Progenitor cell of endocrine pancreas (in vitro differentiated cells): ENCODE measurements at places on chromosomes 6 and 20. TPM values are rescaled to one million over a fixed set of nuclear protein-coding genes. Genes with fewer than 3 reads are reported as not detected.
A peak's percentile ranks its signal among the peaks of the same experiment; 100 is the strongest.

The HEY2 gene
- total RNA-seq = 1.4 and 2.3 TPM in 2 replicates

GRCh38 chr6:98821756-98822405, 12.5 kb upstream of the POU3F2 start:
- H3K4me3 ChIP-seq = no peak overlapping the region
- peaks cover 79% of the 10 kb centered on the region for H3K27me3 ChIP-seq
- no peaks in the 10 kb centered on the region for H3K36me3 ChIP-seq
- H3K4me1 ChIP-seq = peaks cover 13% of the 10 kb centered on the region

- H3K36me3 ChIP-seq = no peaks in the 10 kb centered on the region
- no peak overlapping the region for H3K27ac ChIP-seq
- peaks cover 3% of the 10 kb centered on the region for H3K4me1 ChIP-seq
- no peak for DNase-seq
These were observed 96.7 kb downstream of the TOX2 start for GRCh38 chr20:44011251-44011940.

- H3K27me3 ChIP-seq = no peaks in the 10 kb centered on the region
- H3K4me3 ChIP-seq = no peak overlapping the region
- H3K36me3 ChIP-seq = no peaks in the 10 kb centered on the region
- DNase-seq = no peak
These were observed 127.9 kb downstream of the FARS2 start for GRCh38 chr6:5389086-5389745.

The RBCK1 gene
- total RNA-seq = 92.7 and 108 TPM in 2 replicates

DNA sequence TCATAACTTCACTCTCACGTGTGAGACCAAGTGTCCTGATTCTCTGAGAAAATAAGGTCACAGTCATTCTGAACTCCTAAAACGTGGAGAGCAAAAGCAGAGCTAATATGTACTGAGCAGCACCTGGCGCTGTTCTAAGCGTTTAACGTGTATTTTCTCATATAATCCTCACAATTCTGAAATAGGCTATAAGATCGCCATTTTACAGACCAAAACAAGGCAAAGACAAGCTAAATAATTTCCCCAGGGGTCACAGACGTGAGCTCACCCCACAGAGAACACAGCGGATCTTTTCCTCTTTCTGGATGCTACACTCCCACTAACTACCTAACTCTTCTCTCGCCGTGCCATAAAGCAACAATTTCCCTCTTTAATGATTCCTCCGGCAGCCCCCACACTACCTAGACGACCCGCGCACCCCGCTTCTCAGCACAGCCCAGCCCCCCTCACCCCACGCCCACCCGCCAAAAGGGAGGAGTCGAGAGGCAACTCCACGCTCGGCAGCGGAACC, 636 bp downstream of the SUPT3H start:
- no peak for DNase-seq
- H3K4me1 ChIP-seq = peaks cover 13% of the 10 kb centered on the region
- no peaks in the 10 kb centered on the region for H3K36me3 ChIP-seq

GRCh38 chr6:148967011-148967520, 220.2 kb downstream of the UST start:
- H3K27ac ChIP-seq = no peak overlapping the region
- no peak for DNase-seq
- H3K4me3 ChIP-seq = no peak overlapping the region

DNA sequence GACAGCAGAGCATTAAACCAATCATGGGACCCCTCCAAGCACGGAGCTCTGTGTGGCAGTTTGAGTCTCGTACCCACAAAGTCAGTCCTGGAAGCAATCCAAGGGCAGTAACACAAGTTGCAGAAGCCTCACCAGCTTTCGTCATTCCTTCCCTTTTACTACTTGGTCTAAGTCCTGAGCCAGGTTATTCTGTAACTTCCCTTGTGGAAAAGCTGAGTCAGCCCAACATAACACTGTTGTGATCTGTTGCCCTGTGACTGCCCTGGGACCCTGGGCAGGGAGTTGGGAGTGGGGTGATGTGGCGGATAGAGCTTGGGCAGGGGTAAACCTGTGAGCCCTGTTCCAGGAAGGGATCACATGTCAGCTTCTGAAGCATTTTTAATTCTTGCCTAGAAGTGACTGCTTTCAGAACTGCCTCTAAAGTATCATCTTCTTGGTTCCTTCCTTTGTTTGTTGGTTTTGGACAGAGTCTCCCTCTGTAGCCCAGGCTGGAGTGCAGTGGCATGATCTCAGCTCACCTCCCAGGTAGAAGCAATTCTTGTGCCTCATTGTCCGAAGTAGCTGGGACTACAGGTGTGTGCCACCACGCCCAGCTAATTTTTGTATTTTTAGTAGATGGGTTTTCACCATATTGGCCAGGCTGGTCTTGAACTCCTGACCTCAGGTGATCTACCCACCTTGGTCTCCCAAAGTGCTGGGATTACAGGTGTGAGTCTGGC, 183.7 kb upstream of the JAG1 start:
- peaks cover 2% of the 10 kb centered on the region for H3K36me3 ChIP-seq
- DNase-seq = no peak
- peaks cover 3% of the 10 kb centered on the region for H3K27me3 ChIP-seq
- peaks cover 22% of the 10 kb centered on the region for H3K4me1 ChIP-seq
- H3K27ac ChIP-seq = no peak overlapping the region
- no peak overlapping the region for H3K4me3 ChIP-seq

The RFX6 gene
- 28.7 and 34.2 TPM in 2 replicates for total RNA-seq

The KAT14 gene
- total RNA-seq = 26.1 and 26.7 TPM in 2 replicates

The PDE10A gene
- total RNA-seq = 14.4 and 17.8 TPM in 2 replicates

The OPRM1 gene
- total RNA-seq = not detected in 2 replicates

- no peaks in the 10 kb centered on the region for H3K4me1 ChIP-seq
- DNase-seq = peak; percentile 93
- no peak overlapping the region for H3K4me3 ChIP-seq
- no peaks in the 10 kb centered on the region for H3K36me3 ChIP-seq
These were observed 32.1 kb downstream of the SUMO4 start for GRCh38 chr6:149431905-149432775.

DNA sequence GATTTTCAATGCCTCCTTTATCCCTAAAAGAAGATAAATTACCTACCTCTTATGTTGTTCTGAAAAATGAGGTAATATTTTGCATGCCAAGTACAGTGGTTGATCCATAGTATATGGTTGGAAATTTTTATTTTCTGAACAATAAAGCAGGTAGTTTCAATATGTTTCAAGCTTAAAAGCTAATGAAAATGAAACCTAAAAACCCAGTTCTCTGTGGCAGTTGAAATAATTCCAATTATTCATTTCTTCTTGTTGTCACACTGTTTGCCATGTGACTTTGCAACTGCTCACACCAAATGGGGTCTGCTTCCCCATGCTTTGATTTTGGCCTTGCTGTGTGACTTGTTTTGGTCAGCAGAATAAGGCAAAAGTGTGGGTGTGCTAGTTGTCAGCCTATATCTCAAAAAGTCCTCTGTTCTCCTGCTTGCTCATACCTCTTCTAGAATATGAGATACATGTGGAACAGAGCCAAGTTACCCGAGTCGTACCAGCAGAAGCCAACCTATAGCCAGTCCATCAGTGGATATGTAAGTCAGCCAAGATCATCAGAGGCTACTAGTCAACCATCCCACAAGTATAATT, 197.2 kb upstream of the THEMIS start:
- DNase-seq = no peak
- no peaks in the 10 kb centered on the region for H3K36me3 ChIP-seq
- no peaks in the 10 kb centered on the region for H3K27me3 ChIP-seq
- H3K4me3 ChIP-seq = no peak overlapping the region
- H3K27ac ChIP-seq = no peak overlapping the region

- H3K27me3 ChIP-seq = peaks cover 5% of the 10 kb centered on the region
- H3K36me3 ChIP-seq = no peaks in the 10 kb centered on the region
- H3K4me1 ChIP-seq = peaks cover 9% of the 10 kb centered on the region
- no peak overlapping the region for H3K27ac ChIP-seq
These were observed 114.1 kb downstream of the SMOC2 start for GRCh38 chr6:168554898-168555617.

GRCh38 chr20:61683721-61684120, 382.0 kb downstream of the TAF4 start:
- peak overlapping the region; percentile 24 for H3K27ac ChIP-seq
- H3K4me1 ChIP-seq = no peaks in the 10 kb centered on the region
- no peak for DNase-seq

GRCh38 chr6:83633149-83633548, 75.8 kb downstream of the SNAP91 start:
- H3K27me3 ChIP-seq = no peaks in the 10 kb centered on the region
- no peak overlapping the region for H3K4me3 ChIP-seq
- H3K27ac ChIP-seq = no peak overlapping the region
- no peaks in the 10 kb centered on the region for H3K4me1 ChIP-seq

The RAET1L gene
- not detected in 2 replicates for total RNA-seq

The LAMA5 gene
- 248 and 252 TPM in 2 replicates for total RNA-seq

GRCh38 chr6:52634211-52634610, 36.7 kb upstream of the TMEM14A start:
- no peak for DNase-seq
- no peak overlapping the region for H3K4me3 ChIP-seq
- no peaks in the 10 kb centered on the region for H3K36me3 ChIP-seq
- H3K27ac ChIP-seq = no peak overlapping the region

The SLPI gene
- total RNA-seq = not detected in 2 replicates

- H3K27me3 ChIP-seq = peaks cover 10% of the 10 kb centered on the region
- no peak for DNase-seq
- H3K36me3 ChIP-seq = no peaks in the 10 kb centered on the region
- no peak overlapping the region for H3K4me3 ChIP-seq
- no peaks in the 10 kb centered on the region for H3K4me1 ChIP-seq
These were observed 178.3 kb upstream of the FOXA2 start for GRCh38 chr20:22762576-22763256.

The BPIFB1 gene
- not detected in 2 replicates for total RNA-seq

DNA sequence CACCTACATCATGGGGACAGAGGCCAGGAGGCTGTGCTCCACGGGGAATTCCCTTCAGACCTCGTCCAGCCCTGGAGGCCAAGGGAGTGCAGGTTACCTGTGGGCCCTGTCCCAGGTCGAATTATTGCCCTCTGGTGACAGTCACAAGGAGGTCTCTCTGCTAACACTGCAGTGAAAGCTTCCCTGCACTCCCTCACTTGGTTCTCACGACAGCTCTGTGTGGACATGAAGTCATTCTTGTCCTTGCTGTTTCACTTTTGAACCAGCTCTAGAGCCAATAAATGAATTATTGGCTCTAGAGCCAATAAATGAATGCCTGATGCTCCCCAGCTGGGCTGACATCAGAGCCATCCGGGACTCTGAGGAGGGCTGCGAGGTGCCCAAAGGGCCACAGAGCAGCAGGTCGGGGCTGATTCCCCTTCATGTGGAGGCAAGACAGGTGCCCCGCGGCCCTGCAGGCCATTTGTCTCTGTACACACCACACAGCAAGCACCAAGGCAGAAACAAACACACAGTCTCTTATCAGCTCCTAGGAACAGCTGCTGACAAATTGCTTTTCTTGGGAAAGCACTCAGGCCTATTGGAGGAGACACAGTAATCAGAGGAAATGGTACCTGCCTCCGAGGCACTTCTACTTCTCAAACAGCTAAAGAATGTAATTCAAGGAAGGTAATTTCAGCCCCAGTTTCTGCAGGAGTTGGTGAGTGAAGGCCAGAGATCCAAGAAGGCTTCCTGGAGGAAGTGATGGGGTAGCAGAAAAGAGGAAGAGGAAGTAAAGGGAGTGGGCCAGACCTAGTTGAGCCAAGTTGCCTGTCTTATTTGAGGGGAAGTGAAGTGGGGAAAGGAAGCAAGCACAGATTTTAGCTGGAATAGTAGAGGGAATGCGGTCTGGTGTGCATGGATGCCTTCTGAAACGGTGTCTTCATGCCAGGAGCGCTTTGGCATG, 27.5 kb upstream of the TBXT start:
- H3K4me3 ChIP-seq = peak overlapping the region; percentile 1
- peaks cover 19% of the 10 kb centered on the region for H3K4me1 ChIP-seq
- peaks cover 13% of the 10 kb centered on the region for H3K27me3 ChIP-seq
- peak overlapping the region; percentile 25 for H3K27ac ChIP-seq

- H3K27ac ChIP-seq = no peak overlapping the region
- DNase-seq = no peak
- no peaks in the 10 kb centered on the region for H3K27me3 ChIP-seq
- no peaks in the 10 kb centered on the region for H3K36me3 ChIP-seq
These were observed 91.6 kb upstream of the RIPOR2 start for GRCh38 chr6:25027221-25027916.

DNA sequence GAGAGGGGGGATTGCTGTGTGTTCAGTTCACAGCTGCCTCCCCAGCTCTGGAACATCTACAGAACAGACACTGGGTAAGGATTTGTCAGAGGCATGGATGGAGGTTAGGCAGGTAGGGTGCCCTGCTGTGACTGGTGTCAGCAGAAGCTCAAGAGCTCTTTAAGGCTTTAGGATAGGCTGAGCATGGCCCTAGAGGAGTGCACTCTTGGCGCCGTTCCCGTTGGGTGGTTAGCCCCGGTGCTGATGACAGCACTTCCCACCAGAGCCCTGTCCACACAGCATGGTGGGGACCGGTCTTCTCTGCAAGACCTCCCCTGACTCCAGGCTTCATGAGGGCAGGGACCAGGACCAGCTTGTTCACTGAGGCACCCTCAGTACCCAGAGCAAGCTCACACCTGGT, 262.0 kb downstream of the BMP7 start:
- H3K4me1 ChIP-seq = peaks cover 20% of the 10 kb centered on the region
- no peaks in the 10 kb centered on the region for H3K36me3 ChIP-seq
- DNase-seq = no peak
- H3K4me3 ChIP-seq = no peak overlapping the region

DNA sequence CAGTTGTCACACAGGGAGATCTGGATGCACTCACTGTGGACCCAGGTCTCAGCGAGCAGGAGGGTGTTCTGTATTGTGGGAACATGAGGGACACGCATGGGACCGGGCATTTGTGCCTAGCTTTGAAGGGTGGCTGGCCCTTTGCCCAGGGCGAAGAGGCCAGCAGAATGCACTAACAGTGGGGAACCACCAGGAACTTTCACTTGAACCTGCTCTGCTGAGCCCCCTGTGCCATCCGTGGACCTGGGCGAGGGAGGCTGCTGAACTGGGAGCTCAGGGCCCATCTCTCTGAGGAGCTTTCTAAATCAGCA, 1.2 kb upstream of the ULBP2 start:
- H3K4me3 ChIP-seq = no peak overlapping the region
- H3K4me1 ChIP-seq = peaks cover 6% of the 10 kb centered on the region
- no peak overlapping the region for H3K27ac ChIP-seq
- DNase-seq = no peak
- H3K27me3 ChIP-seq = peaks cover 87% of the 10 kb centered on the region
- H3K36me3 ChIP-seq = no peaks in the 10 kb centered on the region

The EBF4 gene
- total RNA-seq = 63.8 and 64.9 TPM in 2 replicates

The CD24 gene
- 1,528 and 1,533 TPM in 2 replicates for total RNA-seq

GRCh38 chr6:100998111-100998510, 117.0 kb upstream of the ASCC3 start:
- no peak overlapping the region for H3K27ac ChIP-seq
- peaks cover 2% of the 10 kb centered on the region for H3K36me3 ChIP-seq
- H3K4me3 ChIP-seq = no peak overlapping the region

DNA sequence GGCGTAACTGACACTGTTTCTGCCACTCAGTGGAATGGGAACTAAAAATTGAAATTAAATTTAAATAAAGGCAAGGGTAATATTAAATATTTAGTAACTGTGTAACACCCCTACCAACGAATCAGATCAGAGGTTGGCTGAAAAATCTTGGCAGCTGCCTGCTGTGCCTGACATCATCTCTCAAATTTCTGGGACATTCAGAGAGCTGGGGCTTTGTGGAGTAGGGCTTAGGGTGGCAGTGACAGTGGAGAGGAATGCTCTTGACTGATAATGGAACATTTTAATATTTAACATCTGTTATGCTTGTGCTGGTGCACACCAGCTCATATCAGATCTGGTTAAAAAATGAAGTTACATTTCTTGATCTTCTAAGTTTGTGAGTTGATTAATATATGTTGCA, 62.2 kb downstream of the RFPL4B start:
- H3K4me1 ChIP-seq = no peaks in the 10 kb centered on the region
- no peak overlapping the region for H3K4me3 ChIP-seq
- H3K27me3 ChIP-seq = no peaks in the 10 kb centered on the region
- no peak overlapping the region for H3K27ac ChIP-seq
- no peaks in the 10 kb centered on the region for H3K36me3 ChIP-seq
